ENCODE measurements at places on chromosomes 16 and 17.

GRCh38 chr16:75527825-75528299, 8.0 kb downstream of the CHST5 start:
- no peak for DNase-seq

GRCh38 chr17:37039269-37039668, 90.5 kb downstream of the AATF start:
- DNase-seq = no peak

DNA sequence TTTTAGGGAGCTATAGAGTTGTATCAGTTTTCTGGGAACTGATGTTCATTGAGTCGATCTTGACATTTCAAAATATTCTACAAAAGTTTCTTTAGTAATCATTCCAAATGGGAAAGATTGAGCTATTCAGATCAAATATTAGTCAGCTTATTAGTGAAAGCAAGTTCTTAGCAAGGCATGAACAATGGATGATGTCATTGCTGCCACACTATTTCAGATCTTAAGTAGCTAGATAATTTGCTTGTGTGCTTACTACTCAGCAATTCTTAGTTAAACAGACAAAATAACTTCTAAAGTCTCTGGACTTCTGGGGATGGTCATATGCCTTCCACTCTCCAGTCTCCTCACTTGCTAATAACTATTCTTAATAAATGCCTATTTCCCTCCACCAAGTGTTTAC, 69.0 kb upstream of the CDH8 start:
- peak; percentile 38 for DNase-seq

GRCh38 chr17:16432017-16432416, 16.6 kb downstream of the TRPV2 start:
- no peak for DNase-seq

DNA sequence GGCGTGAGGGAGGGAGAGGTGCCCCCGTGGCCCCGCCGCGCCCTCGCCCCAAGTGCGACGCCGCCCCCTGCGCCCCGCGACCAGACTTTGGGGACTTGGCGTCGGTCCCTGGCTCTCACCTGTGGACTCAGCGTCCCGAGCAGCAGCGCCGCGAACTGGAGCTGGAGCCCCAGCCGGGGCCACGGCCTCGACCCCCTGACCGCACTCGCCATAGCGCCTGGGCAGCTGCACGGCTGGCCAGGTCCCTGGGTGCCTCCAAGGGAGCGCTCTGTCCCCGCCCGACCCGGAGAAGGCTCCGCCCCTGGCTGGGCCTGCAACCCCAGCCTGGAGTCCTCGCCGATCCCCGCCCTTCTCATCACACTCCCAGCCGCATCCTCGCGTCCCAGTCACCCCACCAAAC, at the start of gene ERN2:
ERN2 (minus strand) TSS at position 247 of the 400 bp plus-strand sequence; CDS start at position 212, 35 bp downstream.
- DNase-seq = no peak

GRCh38 chr17:58684003-58684402, 7.8 kb downstream of the TEX14 start:
- no peak for DNase-seq

DNA sequence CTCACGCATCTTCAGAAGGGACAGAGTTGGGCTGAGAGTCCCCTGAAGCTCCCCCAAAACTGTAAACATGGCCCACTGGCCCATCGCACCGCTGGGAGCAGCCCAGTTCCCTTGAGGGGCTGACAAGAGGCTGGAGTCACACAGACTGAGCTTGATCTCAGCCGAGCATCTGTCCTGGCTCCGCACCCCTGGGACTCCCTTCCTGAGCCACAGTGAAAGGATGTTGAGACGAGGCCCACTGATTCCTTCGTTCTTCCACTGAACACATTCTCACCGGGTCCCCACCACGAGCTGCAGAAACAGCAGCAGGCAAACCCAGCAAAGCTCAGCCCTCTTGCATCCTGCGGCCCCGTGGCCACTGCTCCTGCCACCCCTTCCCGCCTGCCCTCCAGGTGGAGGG, 145.9 kb upstream of the CIBAR2 start:
- DNase-seq = no peak

DNA sequence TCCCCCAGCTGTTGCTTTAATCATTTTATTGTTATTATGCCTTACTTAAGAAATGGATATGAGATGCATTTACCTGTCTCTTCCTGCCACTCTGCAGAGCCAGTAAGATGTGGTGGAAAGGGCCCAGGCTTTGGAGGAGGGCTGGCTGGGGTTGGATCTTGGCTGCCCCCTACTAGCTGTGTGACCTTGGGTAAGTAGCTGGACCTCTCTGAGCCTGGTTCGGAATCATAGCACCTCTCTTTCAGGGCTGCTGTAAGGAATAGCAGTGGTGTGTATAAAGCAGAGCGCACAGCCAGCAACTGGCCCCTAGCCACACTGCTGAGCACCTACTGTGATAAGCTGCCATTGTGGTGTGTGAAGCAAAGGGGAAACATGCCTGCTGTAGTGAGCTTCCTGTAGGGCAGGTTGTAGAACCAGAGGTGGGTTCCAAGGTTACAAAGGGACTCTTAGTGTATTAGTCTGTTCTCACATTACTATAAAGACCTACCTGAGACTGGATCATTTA, 23.9 kb downstream of the MAPT start:
- no peak for DNase-seq

DNA sequence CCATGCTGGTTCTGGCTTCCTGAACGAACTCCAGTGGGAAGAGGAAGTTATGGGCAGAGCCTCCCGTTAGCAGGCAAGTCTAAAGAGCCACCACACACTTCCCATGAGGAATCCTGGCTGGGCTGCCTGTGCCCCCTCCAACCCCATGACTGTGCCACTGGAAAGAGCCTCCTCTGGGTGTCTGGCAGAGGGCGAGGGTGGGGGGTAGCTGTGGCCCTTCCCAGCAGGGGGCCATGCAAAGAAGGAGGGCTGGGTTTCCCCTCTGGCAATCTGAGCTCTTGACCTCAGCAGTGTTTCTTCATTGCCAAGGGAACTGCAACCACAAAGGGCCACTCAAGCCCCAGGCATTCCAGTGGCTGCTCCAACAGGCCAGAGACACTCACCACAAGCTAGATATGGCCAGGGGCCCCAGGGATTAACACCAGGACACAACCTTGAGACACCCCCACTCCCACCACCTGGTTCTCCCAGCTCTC, 1.7 kb upstream of the RRAD start:
- peak; percentile 51 for DNase-seq

- no peak for DNase-seq
These were observed 22.1 kb downstream of the ZFHX3 start for GRCh38 chr16:73025856-73026210.

- DNase-seq = peak; percentile 31
These were observed 217.0 kb downstream of the CDH13 start for GRCh38 chr16:82843606-82844271.

DNA sequence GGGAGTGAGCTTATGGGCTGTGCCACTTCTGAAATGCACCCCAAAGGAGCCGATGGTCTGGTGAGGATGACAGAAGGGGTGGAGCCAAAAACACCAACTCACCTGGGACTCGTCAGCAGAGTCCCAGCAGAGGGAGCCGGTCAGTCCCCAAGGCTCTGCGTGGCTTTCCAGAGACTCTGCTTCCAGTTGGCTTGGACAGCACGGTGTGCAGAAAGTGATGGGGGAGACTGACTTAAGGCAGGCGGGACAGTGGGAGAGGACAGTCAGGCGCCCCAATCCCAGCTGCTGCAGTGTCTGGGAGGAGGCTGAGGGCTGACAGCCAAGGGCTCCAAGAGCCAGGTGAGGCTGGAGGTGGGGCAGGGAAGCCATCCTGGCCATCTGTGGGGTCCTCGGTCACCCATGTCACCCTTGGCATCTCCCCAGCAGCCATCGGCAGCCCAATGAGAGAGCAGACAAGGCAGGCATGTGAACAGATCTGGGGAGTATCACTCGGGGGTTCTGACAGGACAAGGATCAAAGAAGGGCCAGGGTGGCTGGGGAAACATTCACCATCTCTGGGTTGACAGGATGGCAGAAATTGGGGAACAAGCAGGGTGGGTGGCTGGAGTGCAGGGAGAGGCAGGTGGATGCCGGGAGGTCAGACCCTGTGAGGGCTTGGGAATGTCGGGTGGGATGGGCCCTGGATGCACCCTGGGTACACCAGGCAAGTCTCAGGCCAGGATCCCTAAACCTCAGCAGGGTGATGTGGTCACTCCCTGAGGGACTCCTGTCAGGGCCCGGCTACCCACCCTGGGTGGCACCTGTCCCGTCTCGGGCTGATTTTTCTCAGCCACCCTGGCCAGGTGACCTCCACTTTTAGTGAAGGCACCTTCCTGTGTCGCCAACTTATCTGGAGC, 8.9 kb upstream of the KRTAP17-1 start:
- peak; percentile 71 for DNase-seq

DNA sequence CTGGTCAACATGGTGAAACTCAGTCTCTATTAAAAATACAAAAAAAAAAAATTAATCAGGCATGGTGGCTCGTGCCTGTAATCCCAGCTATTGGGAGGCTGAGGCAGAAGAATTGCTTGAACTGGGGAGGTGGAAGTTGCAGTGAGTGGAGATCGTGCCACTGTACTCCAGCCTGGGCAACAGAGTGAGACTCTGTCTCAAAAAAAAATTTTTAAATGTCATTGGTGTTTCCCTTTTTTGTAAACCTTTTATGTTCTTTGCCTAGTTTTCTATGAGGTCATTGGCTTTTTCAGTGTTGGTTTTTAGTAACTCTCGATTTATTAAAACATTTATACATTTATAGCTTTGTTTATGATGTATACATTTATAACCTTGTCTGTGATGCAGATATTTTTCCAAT, 18.2 kb downstream of the NLRC5 start:
- no peak for DNase-seq

DNA sequence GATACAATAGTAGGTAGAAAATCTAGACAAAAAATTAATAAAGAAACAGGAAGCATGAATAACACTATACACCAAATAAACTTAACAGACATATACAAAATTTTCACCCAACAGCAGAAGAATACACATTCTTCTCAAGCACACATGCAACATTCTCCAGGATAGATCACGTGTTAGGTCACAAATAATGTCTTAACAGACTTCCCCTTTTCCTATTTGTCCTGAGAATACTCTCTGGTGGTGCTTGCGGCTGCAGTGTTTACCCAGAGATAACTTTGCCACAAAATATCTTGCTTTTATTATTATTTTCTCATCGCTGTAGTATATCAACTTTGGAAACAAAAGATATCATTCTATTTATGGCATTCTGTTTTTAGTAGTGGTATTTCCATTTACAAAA, 40.6 kb upstream of the ZNF267 start:
- no peak for DNase-seq

DNA sequence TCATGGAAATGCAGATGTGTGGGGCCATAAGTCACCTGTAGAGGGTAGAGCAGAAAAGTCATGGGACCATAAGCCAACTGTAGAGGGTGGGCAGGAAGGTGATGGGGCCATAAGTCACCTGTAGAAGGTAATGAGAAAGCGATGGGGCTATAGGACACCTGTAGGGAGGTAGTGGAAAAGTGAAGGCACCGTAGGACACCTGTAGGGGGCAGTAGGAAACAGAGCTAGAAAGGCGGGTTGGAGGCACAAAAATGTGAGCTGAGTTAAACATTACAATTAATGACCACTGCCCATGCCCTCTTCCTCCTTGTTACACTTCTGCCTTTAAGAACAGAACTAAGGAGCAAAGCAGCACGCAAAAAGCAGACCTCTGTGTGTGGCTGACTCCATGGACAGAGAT, 150.1 kb downstream of the SHISA6 start:
- no peak for DNase-seq

GRCh38 chr16:53465606-53466280, 31.5 kb downstream of the RBL2 start:
- DNase-seq = peak; percentile 70

GRCh38 chr17:83144421-83145357, 65.3 kb downstream of the METRNL start:
- DNase-seq = no peak

GRCh38 chr16:50069060-50069459, 3.3 kb downstream of the HEATR3 start:
- DNase-seq = no peak

- peak; percentile 86 for DNase-seq
These were observed at the start of gene SDR42E1 for GRCh38 chr16:82011199-82011641. Gene SDR42E1, minus strand, starts transcription at chr16:82011470. Its CDS starts 10,612 bp downstream, at chr16:82000858.

GRCh38 chr16:87336434-87337240, 19.4 kb upstream of the C16orf95 start:
- no peak for DNase-seq

DNA sequence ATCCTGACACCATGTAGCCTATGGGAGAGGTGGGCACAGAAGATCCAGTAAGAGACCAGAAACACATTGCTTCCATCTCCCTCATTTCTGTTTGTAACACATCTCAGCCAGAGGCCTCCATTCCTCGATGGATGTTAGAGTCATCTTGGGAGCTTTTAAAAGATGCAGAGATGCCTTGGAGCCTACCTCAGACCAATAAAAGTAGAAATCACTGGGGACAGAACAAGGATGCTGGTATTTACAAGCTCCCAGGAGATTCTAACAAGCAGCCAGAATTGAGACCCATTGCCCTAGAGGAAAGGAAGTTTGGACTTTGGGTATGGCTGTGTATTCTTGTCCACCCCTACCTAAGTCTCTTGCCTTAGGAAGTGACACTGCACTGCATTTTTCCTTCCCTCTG, 40.8 kb downstream of the HS3ST3A1 start:
- no peak for DNase-seq

DNA sequence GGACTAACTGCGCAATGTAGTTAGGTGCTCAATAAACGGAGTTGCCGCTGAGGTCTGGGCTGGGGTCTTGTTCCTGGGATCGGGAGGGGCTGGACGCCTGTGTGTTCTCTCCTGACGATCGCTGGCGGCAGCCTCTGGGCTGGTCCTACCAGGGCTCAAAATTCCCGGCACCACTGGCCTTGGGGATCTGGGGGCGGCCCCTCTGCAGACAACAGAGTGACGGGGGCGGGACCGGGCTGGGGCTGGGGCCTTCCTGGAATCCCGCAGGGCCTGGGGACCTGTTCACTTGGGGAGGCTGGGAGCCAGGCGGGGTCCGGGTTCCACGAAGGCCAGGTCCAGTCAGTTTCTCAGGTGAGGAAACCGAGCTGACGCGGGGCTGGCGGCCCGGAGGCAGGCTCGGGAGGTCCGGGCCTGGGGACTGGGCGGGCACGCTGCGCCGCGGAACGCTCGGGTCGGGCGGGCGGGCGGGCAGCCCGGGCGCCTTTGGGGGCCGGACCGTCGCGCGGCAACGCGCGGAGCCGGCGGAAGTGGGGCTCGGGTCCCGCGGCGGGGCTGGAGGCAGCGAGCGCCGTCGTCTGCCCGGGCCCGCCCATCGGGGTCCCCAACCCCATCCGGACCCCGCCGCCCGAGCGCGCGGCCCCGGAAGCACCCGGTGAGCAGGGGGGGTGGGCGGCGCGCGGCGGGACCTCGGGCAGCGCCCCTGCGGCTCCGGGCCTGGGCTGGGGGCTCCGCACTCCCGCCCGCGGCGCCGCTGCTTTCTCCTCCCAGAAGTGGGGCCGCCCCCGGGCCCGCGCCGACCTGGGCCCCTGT, at the start of gene PIGQ:
PIGQ (plus strand) TSS at position 524 of the 810 bp plus-strand sequence. CDS start 4,107 bp downstream, outside the sequence.
- peak; percentile 47 for DNase-seq

DNA sequence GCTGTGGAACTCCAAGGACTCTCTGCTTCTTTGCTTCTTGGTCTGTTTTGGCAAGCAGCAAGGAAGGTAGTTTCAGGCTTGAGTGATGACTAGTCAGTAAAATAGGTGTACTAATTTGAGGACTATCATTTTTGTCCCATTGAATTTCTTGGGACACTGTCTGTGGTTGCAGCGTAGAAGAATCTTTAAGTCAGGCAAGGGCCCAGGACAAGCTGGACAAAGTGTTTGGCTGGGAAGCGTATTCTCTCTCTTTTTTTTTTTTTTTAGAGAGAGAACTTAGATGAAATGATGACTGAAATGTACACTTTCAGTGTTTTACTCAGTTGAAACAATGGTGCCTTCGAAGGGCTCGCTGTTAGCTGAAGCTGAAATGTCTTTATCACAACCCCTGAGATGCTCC, 105.0 kb downstream of the BANP start:
- no peak for DNase-seq

Measured in epithelial cell of esophagus (primary cell).